Activated CD8-positive, alpha-beta T cell treated with anti-CD3 and anti-CD28 coated beads for 36 hours (primary cell): ENCODE measurements at places on chromosomes 5 and 9. TPM values are rescaled to one million over a fixed set of nuclear protein-coding genes. Genes with fewer than 3 reads are reported as not detected.

DNA sequence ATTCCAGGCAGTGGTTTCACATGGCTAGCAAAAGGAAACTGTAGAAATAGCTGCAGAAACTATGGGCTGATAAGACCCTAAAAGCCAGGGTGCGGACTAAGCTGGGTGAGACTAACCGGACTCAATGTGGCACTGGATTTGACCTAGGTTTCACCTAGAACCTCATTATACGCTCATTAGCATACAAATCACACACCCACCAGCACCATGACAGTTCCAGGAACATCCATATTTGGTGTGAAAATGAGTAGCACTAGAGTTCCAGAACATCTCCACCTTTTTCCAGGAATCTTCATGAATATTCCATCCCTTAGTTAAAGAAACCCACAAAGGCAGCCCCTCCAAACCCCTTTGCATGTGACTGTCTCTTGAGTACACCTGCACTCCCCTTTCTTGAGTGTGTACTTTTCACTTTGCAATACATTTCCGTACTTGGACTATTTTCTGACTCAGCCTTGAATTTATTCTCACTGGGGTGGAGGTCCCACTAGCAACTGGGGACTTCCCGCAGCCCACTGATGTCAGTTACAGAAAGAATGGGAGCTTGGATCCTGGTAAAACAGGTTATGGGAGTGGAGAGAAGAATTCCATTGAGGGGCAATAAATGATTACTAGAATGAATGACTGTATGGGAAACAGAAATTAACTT, 58.0 kb upstream of the SPATA31C2 start:
- no peak for DNase-seq

GRCh38 chr5:128135286-128135685, 51.7 kb downstream of the SLC12A2 start:
- DNase-seq = no peak

DNA sequence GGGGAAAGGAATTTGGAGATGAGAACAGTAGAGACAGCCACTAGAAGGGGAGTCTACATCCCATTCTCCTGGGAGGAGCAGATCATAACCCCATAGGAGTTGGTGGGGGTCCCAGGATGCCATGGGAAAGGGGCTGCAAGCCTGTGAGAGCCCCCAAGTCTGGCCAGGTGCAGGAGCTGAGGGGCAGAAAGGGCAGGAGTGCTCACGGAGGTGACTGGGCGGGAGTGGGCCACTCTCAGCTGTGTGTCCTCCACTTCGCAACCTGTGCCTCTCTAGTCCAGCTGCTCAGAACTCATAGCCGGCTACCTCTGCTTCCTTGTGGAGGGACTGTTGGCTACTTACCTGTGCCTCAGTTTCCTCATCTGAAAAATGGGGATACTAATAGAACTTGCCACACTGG, 263.9 kb downstream of the FSTL4 start:
- DNase-seq = no peak

DNA sequence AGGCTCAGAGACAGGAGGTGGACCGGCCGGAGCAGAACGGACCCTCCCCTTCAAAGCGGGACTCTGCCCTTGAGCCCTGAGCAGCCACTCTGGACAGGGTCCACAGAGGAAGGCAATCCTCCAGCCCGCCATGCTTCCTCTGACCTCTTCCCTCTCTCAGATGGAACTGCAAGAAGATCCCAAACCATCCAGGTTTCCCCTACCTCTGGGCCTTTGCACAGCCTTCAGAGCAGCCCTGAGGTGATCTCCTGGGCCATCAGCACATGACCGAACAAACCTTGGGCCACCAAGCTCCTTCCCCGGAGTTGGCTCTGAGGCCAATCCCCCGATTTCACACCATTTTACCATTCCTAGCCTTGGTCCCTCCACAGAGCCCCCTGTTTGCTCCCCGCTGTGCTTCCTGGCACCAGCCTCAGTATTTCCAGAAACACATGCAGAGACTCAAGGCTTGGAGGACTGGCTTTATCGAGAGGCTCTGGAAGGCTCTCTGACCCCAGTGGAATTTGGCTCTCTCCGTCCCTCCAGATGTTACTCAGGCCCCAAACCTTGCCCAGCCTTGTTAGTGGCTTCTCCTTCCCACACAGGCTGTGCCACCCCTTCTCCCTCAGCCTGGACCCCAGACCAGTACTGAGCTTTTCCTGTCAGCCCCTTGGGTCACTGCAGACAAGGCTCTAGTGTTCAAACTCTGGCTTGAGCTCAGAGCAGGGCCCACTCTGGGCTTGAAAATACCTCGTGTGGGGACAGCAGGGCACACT, 48.6 kb upstream of the KCNMB1 start:
- DNase-seq = no peak

GRCh38 chr5:150540615-150541396, 32.9 kb downstream of the NDST1 start:
- no peak for DNase-seq

DNA sequence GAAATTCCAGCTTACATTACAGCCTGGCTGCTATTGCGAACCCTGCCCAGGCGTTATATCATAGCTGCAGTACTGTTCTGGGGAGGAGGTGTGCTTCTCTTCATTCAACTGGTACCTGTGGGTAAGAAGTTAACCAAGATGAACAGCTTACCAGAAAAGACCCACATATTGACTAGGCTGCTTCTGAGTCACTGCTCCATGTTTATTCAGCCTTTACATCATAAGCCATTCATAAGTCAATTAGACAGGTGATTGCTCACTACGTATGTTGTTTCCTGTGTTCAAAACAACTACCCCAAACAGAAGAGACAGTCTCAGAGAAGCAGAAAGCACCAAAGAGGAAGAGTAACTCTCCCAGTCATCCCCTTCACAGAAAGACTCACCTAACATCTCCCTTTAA, 34.7 kb upstream of the SLC22A5 start:
- no peak for DNase-seq

DNA sequence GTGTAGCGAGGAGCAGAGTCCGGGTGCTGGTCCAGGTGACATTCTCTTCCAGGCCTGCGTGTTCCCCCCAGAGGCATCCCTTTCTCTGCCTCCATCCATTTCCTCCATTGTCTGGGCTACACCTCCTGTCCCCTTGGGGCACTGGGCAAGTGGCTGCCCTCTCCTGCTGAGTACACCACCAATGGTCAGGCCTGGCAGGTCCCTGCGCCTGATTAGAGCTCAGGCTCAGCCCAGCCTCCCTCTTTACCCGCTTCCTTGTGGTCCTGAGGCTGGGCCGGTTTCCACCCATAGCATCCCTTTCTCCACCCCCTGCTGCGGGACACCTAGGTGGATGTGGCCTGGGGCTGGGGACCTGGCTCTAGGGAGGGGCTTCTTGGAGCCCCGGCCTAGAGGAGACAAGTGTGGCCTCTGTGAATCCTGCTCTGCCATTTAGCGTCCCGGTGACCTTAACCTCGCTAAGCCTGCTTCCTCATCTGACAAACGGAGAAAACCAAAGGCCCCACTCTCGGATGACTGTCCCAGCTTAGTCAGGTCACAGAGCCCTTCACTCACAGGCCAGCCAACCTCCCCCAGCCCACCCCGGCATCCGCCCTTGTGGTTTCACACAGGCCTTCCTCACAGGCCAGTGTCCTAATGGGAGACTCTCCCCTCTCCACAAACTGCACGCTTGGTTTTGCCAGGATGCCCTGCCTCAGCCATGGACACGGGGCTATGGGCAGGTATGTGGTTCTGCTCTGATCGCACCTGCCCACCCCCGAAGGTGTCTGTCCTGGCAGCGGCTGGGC, 12.9 kb downstream of the DOLPP1 start:
- DNase-seq = no peak

The COL23A1 gene
- total RNA-seq = not detected

The ADGRV1 gene
- total RNA-seq = not detected
